ENCODE measurements at places on chromosomes 1 and 21.

- DNase-seq = no peak
Measured at GRCh38 chr1:85196358-85196757, 4.5 kb downstream of the SYDE2 start.

DNA sequence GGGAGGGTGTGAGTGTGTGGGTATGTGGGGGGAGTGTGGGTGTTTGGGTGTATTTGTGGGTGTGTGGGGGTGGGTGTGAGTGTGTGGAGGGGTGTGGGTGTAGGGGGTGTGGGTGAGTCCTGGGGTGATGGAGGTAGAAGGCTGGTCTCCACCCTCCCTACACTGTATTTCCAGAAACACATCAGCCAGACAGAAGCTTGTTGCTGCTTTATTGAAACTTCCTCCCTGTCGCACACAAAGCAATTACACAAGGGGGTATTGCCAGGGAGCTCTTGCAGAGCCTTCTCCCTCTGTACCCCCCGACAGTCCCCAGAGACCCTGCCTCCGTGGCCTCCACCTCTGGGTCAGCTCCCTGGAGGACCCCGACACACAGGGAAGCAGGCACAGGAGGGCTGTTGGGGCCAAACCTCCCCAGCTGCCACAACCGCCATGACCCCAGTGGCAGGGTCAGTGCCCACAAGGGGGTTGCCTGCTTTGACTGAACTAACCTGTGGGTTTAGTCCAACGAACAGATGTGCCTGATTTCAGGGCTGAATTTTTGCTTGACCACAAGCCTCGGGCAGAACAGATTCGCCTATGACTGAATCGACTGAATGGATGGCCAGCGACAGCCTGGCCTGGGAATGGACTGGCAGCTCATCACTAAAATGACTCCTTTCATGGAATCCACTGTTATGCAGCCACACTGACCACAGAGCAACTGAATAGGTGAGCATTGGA is 9.1 kb upstream of the MATN1 start:
- DNase-seq = no peak

DNA sequence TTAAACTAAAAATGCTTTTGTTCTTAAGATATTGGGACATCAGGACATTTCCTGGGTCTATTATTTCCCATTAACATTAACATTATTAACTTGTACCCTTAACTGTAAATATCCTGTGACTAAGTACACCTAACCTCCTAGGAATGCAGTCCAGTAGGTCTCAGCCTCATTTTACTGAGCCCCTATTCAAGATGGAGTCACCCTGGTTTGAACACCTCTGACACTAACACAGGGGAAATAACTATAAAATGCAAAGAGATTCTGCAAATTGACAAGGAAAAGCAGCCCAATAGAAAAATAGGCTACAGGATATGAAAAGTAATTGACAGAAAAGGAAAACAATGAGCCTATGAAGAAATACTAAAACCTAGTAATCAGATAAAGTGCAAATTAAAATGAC is 11.6 kb upstream of the NCMAP start:
- DNase-seq = no peak

DNA sequence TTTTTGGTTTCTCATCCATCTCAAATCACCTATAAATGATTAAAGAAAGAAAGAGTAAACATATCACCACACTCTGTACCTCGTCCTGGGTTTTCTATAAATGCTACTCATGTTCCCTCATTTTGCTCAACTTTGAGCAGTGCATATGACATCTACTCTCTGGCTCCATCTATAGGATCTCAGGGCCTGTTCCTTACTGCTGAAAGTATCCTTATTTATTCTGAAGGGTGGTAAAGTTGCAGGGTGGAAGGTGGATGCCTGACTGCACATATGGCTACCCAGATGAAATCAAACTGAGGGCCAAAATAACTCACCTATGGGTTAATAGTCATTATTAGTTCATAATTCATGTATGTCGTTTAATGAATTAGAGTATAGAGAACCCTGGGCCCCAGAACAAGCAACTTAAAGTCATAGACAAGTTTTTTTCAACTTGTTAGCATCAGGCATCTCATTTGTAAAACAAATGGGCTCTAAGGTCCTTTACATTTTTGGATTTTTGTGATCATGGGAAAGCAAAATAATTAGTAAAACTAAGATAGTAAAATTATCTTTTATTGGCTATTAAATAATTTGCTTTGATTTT is 46.5 kb downstream of the NCF2 start:
- DNase-seq = no peak

DNA sequence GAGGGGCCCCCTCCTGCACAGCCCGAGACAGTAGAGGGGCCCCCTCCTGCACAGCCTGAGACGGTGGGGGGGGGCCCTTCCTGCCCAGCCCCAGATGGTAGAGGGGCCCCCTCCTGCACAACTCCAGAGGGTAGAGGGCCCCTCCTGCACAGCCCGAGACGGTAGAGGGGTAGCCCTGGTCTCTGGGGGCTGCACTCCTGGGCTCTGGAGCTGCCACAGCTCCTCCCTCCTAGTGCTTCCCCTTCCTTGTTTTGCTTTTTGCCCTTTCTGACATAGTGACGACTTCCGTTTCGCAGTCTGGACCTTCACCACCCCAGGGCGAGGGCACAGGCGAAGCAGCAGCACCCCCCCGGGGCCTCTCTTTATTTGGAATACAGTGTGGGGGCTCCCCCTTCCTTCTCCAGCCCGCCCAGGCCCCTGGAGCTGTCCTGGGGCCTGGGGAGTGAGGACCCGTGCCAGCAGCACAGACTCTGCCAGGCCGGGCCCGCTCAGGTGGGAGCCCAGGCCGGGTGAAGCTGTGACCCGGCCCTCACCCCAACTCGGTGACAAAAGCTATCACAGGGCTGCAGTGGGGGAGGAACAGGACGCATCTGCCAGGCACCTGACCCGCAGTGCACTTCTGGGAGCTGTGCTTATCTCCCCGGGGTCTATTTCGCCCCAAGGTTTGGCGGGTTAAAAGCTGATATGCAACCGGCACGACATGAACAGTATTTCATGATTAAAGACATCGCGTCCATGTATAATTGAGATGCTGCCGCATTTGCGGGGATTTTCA is 1.1 kb upstream of the PRXL2B start:
- DNase-seq = no peak

DNA sequence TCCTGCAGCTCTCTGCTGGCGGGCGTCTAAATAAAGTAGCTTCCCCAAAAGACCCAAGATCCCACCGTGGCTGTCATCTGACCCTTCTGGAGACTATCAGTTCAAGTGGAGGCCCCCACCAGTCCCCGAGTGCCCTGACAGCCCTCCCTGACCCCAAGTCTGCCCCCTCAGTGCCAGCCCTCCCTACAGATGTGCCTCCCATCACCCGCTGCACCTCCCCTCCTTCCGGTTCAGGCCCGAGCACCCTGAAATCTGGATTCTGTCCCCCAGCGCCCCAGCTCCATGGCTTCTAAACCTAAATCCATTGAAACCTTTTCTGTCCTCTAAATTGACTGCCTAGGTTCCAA is 595 bp downstream of the IL10RB start:
- no peak for DNase-seq

- no peak for DNase-seq
Measured at GRCh38 chr21:29316029-29316742, 17.5 kb downstream of the BACH1 start.

GRCh38 chr1:24992124-24992760 is 62.2 kb upstream of the RUNX3 start:
- no peak for DNase-seq

DNA sequence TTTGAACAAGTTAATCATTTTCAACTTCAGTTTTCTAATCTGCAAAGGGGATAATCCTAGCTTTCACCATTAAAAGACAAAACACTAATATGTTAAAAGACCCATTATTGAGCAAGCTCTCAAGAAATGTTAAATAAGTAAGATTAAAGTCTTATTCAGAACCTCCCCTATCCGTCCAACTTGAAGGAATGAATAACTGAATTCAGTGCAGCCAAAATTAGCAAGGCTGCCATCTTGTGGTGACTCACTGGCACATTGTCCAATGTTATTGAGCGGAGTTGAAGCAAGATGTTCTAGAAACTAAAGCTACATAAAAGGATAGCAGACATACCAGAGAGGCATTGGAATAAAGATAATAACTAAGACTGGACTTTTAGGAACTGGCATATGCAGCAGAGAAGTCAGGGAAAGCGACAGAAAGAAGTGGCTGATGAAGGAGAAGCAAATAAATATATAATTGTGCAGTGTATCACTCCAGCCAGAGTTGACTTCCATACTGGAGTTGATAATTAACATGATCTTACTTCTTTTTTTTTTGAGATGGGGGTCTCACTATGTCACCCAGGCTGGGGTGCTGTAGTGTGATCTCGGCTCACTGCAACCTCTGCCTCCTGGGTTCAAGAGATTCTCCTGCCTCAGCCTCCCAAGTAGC is 8.2 kb upstream of the CAP1 start:
- DNase-seq = peak; percentile 33

DNA sequence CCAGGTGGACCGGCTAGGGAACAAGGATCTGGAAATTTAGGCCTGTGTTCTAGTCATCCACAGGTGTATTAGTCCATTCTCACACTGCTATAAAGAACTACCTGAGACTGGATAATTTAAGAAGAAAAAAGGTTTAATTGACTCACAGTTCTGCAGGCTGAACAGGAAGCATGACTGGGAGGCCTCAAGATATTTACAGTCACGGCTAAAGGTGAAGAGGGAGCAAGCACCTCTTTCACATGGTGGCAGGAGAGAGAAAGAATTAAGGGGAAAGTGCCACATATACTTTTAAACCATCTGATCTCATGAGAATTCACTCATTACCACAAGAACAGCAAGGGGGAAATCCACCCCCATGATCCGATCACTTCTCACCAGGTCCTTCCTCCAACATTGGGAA is 174.7 kb upstream of the C1orf105 start:
- DNase-seq = no peak

DNA sequence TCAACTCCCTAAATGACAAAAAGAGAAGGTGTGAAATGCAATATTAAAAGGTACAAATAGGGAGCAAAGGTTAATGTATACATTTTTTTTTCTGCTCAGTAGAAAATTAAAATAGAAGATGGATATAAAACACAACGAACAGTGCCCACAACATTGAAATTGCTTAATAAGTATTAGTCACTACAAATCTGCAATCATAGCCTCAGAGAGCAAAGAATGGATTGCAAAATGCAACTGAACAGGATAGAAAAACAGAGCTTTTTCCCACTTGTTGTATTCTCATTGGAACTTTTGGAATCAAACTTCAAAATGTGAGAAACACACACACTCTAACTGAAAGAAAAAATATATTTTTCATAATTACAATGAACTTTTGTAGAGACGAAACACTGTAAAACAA is 552.2 kb upstream of the NCAM2 start:
- DNase-seq = no peak

GRCh38 chr1:227756172-227756959 is 21.1 kb downstream of the SNAP47 start:
- DNase-seq = no peak

- DNase-seq = no peak
Measured at GRCh38 chr1:156394835-156395461, 25.9 kb downstream of the RHBG start.

- DNase-seq = no peak
Measured at GRCh38 chr1:54355931-54356679, 50.1 kb downstream of the SSBP3 start.

- DNase-seq = no peak
Measured at GRCh38 chr1:245181158-245181517, 26.4 kb downstream of the KIF26B start.

GRCh38 chr1:165635823-165636222 is 4.8 kb downstream of the MGST3 start:
- no peak for DNase-seq

GRCh38 chr1:71695821-71696220 is 586.5 kb downstream of the NEGR1 start:
- DNase-seq = no peak

DNA sequence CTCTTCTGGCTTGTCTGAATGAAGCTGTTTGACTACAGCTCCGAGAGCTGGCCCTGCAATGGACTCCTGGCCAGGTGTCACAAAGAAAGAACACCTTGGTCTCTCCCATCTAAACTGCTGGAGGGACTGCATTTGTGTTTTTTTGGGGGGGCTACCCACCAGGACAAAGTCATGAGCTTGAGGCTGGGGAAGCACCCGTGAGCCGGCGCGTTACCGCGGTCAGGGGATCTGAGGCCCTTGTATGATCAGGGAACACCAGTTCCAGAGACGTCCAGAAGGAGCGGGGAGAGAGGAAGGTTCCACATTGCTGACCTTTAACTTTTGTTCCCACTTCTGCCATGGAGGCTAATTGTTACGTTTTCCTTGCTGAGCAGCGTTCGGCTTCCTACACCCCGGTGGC is 84.5 kb upstream of the C1orf174 start:
- no peak for DNase-seq

DNA sequence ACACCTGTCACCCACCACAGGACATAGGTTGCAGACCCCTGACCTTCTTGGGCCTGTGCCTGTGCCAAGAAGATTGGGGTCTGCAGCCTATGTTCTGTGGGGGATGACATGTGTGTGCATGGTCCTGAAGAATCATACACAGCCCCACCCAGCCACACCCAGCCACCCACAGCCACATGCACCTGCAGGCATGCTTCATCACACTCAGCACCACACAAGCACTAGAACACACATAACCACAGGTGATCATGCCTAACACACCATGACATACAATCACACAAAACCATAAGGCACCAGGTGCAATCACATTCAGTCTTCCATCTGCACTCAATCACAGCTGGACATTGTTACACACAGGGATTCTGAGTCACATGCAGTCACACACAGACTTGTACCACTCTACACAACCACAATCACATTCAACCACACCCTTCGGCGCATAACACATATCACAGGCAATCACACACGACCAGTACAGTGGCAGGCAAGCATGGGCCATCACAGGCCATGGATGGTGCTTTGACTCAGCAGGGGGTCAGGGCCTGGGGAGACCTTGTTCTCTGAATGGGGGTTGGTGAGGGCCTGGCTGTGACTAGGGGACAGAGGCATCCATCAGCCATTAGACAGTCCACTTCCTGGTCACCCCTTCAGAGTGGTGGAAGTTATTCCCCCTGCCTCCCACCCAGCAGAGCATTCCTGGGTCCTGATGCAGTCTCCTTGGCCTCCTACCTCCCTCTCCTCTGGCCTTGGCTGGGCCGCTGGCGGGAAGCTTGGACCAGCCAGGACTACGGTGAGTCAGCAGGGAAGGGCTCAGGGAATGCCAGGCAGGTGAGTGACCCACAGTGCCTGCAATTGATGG is 44.3 kb upstream of the EPS8L3 start:
- no peak for DNase-seq

DNA sequence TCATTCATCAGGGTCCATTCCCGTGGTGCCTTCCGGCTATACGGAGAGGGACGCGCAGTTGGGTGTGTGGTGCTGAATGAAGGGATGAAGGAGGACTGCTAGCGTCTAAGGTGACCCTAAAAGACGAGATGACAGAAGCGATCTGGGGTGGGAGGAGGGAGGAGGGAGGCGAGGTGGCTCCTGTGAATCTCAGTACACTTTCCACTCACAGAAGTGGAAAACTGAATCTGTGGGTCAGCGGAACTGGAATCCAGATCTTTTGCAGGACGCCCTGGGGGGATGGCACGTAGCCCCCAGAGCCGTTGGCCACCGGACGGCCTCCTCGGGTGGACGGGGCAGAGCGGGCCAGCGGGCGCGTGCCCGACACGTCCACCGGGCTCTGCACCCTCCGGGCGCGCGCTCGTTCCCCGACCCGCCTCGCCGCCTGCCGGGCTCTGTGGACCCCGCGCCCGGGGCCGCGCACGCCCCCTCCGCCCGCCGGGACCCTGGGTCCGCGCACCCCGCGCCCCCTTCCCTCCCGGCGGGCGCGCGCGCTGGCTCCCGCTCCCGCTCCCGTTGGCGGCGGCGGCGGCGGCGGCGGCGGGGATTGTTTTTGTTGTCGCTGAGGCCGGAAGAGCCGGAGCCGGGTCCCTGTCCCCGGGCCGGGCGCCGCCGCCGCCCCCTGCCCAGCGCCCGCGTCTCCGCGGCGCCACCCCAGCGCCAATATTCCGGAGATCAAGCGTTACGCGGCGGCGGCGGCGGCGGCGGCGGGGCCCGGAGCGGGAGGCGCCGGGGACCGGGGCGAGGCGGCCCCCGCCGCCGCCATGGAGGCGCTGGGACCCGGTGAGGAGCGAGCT is at the start of gene AGO4:
TSS of gene AGO4 (plus strand) at position 403 of the 836 bp plus-strand sequence. CDS start at position 804, 401 bp downstream.
- no peak for DNase-seq
